Large intestine (tissue), 12 donors: ENCODE measurements at places on chromosomes 3 and 15.
A peak's percentile ranks its signal among the peaks of the same experiment; 100 is the strongest.

- no peak for DNase-seq
These were observed 228.8 kb upstream of the LYSMD4 start for GRCh38 chr15:99962006-99962561.

DNA sequence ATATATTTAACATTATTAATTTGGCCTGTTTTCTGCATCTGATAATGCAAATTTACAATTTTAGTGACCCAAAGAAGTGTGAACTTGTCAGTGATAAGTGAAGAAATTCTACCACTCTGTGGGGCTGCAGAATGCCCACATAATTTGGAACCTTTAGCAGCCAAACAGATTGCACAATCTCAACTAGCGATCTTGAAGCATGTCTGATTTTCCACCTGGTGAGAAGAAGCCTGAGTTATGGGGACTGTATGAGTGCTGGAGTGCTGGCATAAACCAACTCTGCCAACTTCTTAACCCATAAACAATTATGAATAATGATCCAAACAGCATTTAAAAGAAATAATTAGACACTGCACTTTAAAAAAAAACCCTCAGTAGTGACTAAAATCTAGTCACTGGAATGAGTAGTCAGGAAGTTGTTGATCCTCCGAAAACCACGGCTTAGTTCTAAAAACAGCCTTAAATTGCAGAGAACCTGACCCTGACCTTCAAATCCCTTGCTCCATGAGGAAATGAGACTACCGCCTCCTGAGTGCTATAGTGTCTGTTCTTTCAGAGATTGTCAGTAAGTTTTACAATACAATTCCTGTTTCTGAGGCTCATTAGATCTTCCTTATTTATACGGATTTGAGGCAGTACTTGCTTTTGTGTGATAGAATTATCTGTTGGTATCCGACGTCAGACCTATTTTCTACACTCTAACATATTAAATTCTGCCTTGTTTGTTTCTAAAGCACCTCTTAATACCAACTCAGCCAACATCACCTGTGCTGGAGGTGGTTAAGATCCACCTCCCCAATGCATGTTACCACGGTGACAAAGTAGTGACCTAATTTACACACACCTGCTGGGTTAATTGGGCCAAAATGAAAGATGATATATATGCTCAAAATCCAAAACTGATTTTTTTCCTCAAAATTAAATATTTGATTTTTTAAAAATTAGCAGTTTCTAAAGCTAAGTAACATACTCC, 267.7 kb downstream of the ZBTB20 start:
- DNase-seq = no peak

DNA sequence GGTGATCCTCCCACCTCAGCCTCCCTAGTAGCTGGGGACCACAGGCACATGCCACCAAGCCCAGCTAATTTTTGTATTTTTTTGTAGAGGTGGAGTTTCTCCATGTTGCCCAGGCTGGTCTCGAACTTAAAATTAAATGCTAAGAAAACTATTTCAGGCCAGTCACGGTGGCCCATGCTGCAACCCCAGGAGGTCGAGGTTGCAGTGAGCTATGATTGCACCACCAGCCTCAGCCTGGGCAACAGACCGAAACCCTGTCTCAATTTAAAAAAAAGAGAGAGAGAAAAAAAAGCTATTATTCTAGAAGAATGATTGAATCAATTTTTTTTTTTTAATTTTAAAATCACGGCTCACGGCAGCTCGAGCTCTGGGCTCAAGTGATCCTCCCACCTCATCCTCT, 4.7 kb downstream of the SLC51A start:
- DNase-seq = no peak

- DNase-seq = no peak
These were observed 3.1 kb upstream of the CFAP20DC start for GRCh38 chr3:59052803-59053411.

GRCh38 chr3:116259984-116260383, 185.3 kb downstream of the LSAMP start:
- no peak for DNase-seq

GRCh38 chr3:176651622-176652021, 545.7 kb downstream of the TBL1XR1 start:
- no peak for DNase-seq

- no peak for DNase-seq
These were observed 237.6 kb downstream of the LPP start for GRCh38 chr3:188391592-188391991.

DNA sequence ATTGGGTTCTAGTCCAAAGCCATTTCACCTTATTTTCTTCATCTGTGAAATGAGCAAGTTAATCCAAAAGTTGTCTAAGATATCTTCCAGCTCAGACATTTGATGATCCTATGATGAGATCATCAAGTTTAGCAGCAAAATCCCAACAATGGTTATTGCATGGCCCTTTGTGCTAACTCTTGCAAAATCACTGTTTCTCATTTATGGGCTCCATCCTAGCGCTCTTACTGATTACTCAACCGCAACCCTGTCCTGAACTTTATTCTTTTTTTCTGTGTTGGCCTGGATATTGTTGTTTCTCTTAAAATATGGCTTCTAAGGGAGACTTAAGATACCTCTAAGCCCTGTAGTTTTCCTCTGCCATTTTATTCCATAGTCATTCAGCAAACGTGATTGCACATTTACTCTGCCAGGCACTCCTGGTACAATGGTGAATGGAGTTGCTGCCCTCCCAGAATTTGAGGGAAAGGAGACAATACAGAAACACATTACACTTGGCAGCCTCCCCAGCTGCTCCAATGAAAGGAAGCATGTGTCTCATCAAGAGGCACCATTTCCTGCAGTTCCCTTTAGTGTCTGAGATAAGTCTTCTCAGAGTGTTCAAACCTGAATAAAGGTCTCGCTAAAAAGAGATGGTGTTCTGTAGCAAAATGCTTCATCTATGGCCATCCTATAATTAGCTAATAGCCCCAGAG, 4.4 kb downstream of the GXYLT2 start:
- peak; percentile 57 for DNase-seq

DNA sequence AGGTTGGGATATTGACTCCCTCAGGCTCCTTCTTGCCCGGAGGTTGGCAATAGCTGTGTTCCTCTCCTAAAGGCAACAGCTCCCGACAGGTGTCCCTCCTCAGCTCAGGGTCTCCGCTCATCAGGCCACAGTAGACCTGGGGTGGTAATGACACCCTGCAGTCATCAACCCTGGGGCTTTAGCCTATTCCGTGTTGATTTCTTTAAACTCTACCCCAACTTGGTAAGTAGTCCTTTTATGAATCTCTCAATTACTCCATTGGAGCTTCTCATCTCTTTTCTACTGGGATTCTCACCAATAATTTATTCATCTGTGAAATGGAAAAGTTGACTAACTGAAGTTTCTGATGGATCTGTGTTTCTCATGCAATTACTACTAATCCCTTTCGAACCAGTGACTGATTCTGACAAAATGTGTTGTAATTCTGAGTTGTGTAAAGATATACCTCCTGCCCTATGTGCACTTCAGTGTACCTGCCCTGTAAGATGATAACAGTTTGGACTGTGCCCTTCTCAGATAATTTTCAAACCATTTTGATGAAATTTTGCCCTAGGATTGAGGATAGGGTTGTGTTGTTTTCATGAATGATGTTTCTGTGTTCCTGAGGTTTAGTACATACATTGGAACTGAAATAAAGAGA, 89.7 kb downstream of the RPL39L start:
- DNase-seq = peak; percentile 64

GRCh38 chr15:73362900-73363299, 5.9 kb downstream of the HCN4 start:
- DNase-seq = no peak

GRCh38 chr3:11275926-11276325, 3.7 kb downstream of the ATG7 start:
- DNase-seq = no peak

- DNase-seq = no peak
These were observed 351.4 kb upstream of the KCNMB2 start for GRCh38 chr3:178184833-178185232.

- DNase-seq = no peak
These were observed 723.9 kb upstream of the ALCAM start for GRCh38 chr3:104642827-104643226.

DNA sequence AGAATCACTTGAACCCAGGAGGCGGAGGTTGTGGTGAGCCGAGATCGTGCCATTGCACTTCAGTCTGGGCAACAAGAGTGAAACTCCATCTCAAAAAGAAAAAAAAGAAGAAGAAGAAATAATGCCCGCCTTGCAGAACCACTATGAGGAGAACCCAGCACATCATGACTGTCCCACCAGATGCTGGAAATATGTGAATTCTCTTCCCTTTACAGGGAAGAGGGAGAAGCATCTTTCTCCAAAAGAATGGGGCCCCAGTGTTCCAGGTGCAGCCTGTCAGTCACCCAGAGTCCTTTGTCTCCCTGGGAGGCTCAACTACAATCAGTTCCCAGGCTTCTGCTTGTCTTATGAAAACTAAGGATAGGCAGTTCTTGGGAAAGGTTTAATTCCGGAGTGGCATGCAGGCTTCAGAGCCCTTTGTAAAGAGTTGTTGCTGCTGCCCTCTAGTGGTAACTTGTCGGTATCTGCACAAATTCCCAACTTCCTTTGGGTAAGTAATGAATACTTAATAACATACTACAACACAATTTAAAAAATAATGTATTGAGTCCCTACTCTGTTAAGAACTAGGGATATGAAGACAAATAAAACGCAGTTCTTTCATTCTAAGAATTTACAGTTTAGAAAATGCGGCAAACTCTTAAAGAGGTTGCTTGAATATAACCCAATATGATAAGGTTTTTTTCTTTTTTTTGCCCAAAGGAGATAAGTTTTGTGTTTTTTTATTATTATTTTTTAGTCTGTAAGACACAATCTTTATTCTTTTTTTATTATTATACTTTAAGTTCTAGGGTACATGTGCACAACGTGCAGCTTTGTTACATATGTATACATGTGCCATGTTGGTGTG, 18.6 kb upstream of the TICRR start:
- DNase-seq = peak; percentile 54

DNA sequence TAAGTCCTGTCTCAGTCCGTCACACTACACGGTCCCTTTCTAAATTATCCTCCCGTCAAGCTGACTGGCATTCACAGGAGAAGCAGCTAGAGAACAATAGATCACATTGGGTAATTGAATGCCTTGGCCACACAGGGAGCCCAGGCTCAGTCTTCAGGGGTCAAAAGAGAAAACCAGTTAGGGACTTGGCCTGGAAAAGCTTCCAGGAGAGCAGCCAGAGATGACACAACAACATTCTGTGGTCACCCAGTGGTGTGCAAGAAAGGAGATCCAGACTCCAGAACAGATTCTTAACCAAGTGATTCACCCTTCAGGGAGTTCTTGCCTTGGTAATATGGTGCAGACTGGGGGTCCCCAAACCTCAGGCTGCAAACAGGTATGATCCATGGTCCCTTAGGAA, 15.9 kb downstream of the ARHGAP31 start:
- DNase-seq = no peak
